GOT3 (cell line): ENCODE measurements at places on chromosomes 3 and 15.

- no peak for DNase-seq
These were observed 2.6 kb downstream of the FAM43A start for GRCh38 chr3:194688200-194688740.

DNA sequence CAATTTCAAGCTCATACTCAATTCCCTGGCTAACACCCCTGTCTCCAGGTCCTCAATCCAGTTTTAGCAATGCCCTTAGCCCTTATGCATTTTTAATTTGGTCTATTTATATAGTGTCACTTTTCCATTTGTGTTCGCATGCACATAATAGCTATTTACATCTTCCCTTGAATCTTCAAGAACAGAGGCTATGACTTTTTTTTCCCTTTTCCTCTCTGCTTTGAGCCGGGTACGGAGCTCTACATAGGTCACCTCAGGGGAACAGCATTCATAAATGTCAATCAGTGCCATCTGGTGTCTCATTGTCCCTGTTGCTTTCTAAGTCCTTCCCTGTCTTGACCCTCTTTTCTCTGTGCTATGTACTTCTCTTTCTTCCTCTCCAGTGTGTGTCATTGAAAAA is 26.5 kb upstream of the ACTC1 start:
- no peak for DNase-seq

GRCh38 chr3:56557831-56558170 is 826 bp downstream of the CCDC66 start:
- DNase-seq: no peak

DNA sequence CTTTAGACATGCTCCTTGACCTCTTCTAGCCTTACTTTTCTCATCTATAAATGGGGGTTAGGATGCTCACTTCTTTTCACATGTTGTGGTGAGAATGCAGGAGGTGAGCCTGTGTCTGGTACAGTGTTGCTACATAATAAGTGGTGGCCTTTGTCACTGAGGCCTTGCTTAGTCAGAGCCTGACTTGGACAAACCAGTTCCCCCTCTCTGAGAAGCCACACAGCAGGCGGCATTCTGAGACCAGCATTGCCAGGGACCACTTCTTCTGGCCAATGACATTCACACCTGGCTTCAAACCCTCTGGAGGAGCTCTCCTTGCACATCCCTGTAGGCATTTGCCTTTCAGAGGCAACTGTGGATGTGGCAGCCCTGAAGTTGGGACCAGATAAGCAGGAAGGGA is 95.7 kb downstream of the MINAR1 start:
- no peak for DNase-seq

DNA sequence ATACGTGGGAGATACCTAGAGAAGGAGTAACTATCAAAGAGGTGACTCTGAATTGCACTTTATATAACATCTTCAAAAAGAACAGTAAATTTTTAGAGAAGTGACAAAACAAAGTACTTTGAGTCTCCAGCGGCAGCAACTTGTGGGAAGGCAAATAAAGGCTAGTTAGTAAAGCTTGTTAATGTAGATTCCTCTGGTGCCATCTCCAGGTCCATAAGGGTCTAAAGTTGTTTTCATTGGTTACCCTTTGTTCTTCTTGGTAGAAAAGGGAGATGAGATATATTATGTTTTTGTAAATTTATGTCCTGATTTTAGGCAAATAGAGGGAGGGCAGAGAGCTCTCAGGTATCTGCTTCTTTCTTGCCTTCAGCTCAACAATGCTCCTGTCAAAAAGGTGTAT is 161.6 kb downstream of the MYRIP start:
- no peak for DNase-seq

DNA sequence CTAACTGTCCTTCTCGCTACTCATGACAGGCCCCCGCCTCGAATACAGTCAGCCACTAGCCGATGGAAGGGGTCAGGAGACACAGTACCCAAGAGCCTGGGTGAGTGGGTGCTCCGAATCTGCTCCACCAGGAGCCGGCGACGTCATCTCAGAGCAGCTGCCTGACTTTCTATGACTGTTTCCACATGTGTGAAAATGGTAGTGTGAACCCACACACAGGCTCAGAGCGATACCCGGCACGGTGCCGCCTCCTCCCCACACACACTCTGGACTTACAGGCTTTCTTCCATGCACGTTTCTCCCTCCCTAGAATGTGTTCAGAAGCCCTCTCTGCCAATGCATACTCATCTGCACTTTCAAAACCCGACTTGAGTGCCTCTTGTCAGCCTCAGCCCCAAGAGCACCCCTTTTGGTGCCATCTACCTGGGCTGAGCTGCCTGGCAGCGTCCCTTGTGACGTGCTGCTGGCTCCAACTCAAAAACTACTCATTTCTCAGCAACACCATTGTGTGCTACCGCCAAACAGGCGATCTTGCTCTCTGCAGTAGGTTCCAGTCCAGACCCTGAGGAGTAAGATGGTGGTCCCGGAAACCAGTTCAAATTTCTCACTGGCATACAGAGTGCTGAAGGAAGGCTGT is 29.7 kb downstream of the VGLL4 start:
- no peak for DNase-seq

- no peak for DNase-seq
These were observed 55.1 kb upstream of the POLR2M start for GRCh38 chr15:57651445-57651844.

DNA sequence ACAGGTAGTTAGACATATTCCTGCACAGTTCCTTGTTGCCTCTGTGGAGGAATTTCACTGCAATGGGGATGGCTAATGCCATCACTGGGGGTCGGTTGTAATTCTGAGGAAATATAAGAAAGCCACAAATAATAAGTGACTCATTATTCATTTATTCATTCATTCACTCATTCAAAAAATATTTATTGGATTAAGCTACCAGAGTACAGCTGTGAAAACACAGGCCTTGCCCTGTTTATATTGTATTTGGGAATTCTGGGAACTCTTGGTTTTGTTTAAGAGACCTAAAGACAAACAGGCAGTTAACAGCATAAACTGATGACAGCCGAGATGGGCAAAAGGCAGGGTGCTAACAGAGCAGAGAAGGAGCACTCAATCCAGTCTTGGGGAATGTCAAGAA is 23.6 kb downstream of the PTX3 start:
- no peak for DNase-seq

GRCh38 chr3:105691633-105692032 is 177.2 kb downstream of the CBLB start:
- DNase-seq: no peak

DNA sequence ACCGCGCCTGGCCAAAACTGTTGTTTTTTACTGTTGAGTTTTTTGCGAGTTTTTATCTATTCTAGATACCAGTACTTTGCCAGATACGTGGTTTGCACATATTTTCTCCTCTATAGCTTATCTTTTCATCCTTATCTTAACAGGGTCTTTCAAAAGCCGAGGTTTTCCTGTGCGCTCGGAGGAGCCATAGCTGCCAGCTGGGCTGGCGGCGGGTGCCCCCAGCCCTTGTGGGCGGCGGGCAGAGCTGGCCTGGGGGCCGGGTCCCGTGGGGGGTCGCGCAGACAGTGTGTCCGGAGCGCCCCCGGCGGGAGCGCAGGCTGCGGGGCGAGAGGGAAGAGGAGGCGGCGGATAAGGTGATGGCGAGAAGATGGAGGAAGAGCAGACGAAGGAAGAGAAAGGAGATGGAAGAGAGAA is 11.1 kb upstream of the EIF4A2 start:
- DNase-seq: no peak

GRCh38 chr3:111668888-111669488 is 73.8 kb upstream of the ZBED2 start:
- no peak for DNase-seq
